ENCODE measurements at places on chromosomes 13 and 19. TPM values are rescaled to one million over a fixed set of nuclear protein-coding genes. Genes with fewer than 3 reads are reported as not detected.

The SCEL gene
- total RNA-seq = not detected

The ZNF486 gene
- 10.1 TPM for total RNA-seq

The SULT2A1 gene
- not detected for total RNA-seq

DNA sequence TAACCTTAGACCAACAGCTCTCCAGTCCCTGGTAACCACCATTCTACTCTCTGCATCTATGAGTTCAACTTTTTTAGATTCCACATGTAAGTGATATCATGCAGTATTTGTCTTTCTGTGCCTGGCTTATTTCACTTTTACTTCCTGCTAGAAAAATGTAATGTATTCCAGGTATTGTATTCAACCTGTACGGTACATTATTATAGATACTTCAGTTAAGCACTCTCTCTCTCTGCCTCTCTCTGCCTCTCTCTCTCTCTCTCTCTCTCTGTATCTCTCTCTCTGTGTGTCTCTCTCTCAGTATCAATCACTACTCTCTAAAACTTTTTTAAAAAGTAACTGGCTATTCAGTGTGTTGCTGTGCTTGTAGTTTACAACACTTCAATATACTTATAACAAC is 8.4 kb downstream of the DACH1 start:
- no peak overlapping the region for H3K27ac ChIP-seq
- DNase-seq = no peak
- H3K4me3 ChIP-seq = no peak overlapping the region
- no peaks in the 10 kb centered on the region for H3K36me3 ChIP-seq
- H3K4me1 ChIP-seq = no peaks in the 10 kb centered on the region

Measured in naive thymus-derived CD4-positive, alpha-beta T cell (primary cell).